Astrocyte (in vitro differentiated cells and primary cell): ENCODE measurements at places on chromosomes 5 and 9. TPM values are rescaled to one million over a fixed set of nuclear protein-coding genes. Genes with fewer than 3 reads are reported as not detected.
A peak's percentile ranks its signal among the peaks of the same experiment; 100 is the strongest.

GRCh38 chr9:132531195-132531594 is 51.2 kb upstream of the BARHL1 start:
- no peak overlapping the region for H3K27ac ChIP-seq
- H3K27me3 ChIP-seq = peaks cover 4% of the 10 kb centered on the region
- no peak for DNase-seq
- no peaks in the 10 kb centered on the region for H3K4me1 ChIP-seq
- no peak overlapping the region for H3K4me3 ChIP-seq
- H3K36me3 ChIP-seq = no peaks in the 10 kb centered on the region

GRCh38 chr5:139473565-139473964 is 2.8 kb downstream of the SMIM33 start:
- H3K27ac ChIP-seq = no peak overlapping the region
- H3K4me3 ChIP-seq = no peak overlapping the region
- no peaks in the 10 kb centered on the region for H3K27me3 ChIP-seq
- DNase-seq = no peak
- peaks cover 4% of the 10 kb centered on the region for H3K4me1 ChIP-seq

DNA sequence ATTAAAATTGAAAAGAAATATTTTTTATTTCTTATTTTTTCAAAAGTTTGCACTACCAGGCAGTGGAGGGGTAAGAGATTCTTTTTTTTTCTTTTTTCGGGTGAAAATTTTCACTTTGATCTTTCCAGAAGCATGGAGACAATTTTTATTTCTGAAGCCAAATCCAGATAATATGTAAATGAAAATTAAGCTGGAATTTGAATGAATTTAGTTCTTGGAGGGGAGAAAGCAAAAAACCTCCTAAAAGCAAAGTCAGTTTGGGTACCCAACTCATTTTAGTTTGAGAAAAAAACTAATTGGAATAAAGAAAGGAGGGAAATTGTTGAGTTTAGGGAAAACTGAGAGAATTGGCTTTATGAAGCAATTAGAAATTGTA is 872 bp downstream of the ZNF618 start:
- H3K27ac ChIP-seq = peak overlapping the region; percentile 41
- no peaks in the 10 kb centered on the region for H3K27me3 ChIP-seq
- H3K36me3 ChIP-seq = no peaks in the 10 kb centered on the region
- peaks cover 5% of the 10 kb centered on the region for H3K4me1 ChIP-seq
- no peak for DNase-seq
- peak overlapping the region; percentile 67 for H3K4me3 ChIP-seq

DNA sequence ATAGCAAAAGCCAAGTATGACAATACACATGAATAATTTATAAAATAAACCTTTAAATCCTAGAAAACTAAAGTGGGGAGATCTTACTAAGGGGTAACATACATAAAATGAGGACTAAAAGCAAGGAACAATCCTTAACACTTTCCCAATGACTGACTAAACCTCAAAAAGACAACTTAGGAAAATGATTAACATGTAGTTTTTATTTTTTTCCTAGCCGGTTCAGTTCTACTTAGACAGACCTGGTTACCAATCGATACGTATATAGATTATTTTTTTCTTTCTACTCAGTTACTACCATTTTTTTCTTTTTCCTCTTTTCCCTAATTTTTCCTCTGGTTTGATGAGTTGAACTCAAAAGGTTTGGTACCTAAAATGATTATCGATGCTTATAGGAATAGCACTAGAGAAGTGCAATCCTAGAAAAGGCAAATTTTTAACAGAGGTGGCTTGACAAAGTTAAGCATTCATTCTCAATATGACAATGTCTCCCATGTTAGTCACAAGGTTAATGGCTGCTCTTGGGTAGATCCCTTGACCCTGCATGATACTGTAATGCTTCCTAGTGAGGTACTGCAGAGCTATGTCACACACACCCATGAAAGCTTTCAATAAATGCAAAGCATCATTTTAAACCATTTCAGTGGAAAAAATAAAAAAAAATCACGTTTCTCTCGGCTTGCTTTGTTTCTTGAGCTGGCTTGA is 41.5 kb downstream of the FBXO4 start:
- H3K27ac ChIP-seq = no peak overlapping the region
- H3K4me1 ChIP-seq = no peaks in the 10 kb centered on the region
- no peak overlapping the region for H3K4me3 ChIP-seq
- H3K36me3 ChIP-seq = no peaks in the 10 kb centered on the region
- DNase-seq = no peak

- DNase-seq = no peak
- no peaks in the 10 kb centered on the region for H3K27me3 ChIP-seq
- H3K4me3 ChIP-seq = no peak overlapping the region
- no peaks in the 10 kb centered on the region for H3K4me1 ChIP-seq
- no peaks in the 10 kb centered on the region for H3K36me3 ChIP-seq
Measured at GRCh38 chr5:179430193-179431175, 85.2 kb upstream of the ADAMTS2 start.

The RAPGEF6 gene
- total RNA-seq = 14.1 and 14.9 TPM in 2 replicates

The CCNO gene
- total RNA-seq = 0.19 and 0.43 TPM in 2 replicates

DNA sequence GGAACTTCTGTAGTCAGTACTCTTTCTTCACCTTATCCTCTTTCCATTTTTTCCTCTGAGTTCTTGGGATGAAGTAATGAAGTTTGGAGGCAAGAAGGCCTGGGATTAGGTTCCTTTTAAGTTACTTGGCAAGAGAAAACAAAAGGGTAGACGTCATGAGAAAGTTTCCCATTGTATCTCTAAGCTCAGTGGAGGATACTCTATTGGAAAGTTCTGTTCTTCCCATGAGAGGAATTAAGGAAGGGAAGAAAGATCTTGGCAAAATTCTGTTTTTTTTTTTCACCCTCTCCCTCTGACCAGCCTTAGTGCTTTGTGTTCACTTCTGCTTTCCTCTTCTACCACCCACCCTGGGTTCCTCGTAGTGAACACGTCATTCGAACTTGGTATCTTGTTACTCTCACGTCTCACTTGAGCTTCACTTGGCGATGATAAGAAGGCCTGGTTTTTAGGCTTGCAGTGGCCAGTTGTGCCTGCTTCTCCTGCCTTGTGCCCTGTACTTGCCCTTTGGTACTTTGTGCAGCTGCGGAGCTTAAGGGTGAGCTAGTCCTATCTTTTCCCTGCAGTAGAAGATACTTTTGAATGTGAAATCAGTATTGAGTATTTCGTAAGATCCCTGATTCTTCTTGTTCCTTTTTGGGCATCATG is 67.0 kb downstream of the ARHGAP26 start:
- no peak overlapping the region for H3K4me3 ChIP-seq
- H3K36me3 ChIP-seq = no peaks in the 10 kb centered on the region
- DNase-seq = no peak
- H3K4me1 ChIP-seq = no peaks in the 10 kb centered on the region
- peaks cover 2% of the 10 kb centered on the region for H3K27me3 ChIP-seq

The F2RL2 gene
- 23.4 and 26.0 TPM in 2 replicates for total RNA-seq

The CTXN3 gene
- total RNA-seq = not detected in 2 replicates

- peaks cover 14% of the 10 kb centered on the region for H3K4me1 ChIP-seq
- peaks cover 38% of the 10 kb centered on the region for H3K27me3 ChIP-seq
- DNase-seq = no peak
- no peaks in the 10 kb centered on the region for H3K36me3 ChIP-seq
Measured at GRCh38 chr5:3592298-3592697, 3.3 kb upstream of the IRX1 start.
